ENCODE measurements at places on chromosomes 2 and 18. TPM values are rescaled to one million over a fixed set of nuclear protein-coding genes. Genes with fewer than 3 reads are reported as not detected.

Gene IL1RL2
- total RNA-seq: 1.7 TPM

Gene ANO7
- total RNA-seq: 83.5 TPM

Gene DSC1
- total RNA-seq: not detected

DNA sequence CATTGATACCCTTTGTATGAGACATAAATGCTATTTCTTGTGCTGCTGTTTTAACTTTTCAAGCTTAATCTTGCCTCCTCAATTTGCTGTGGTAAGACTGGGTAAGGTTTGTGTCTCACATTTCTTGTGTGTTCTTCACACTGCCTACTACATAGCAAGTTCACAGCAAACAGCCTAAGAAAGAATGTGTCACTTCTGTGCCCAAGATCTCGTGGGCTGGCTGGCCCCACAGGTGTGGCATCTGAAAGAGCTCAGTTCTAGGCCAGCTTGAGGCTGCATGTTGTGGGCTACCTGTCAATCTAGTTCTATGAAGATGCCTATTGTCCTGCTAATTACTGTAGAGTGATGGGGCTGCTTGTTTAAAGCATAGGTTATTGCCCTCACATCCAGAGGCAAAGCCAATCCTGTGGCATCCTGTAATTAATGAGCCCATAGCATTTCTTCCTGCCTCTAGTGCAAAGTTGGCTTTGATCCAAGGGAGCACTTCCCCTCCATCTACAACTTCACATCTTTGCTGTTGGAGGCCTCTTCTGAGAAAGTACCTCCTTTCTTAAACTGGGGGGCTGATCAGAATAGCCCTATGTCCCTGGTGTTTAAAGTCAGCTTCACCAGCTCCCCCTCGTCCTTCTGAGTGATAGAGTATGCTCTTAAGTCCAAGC lies 40.9 kb upstream of the ASPRV1 start:
- no peak for DNase-seq

DNA sequence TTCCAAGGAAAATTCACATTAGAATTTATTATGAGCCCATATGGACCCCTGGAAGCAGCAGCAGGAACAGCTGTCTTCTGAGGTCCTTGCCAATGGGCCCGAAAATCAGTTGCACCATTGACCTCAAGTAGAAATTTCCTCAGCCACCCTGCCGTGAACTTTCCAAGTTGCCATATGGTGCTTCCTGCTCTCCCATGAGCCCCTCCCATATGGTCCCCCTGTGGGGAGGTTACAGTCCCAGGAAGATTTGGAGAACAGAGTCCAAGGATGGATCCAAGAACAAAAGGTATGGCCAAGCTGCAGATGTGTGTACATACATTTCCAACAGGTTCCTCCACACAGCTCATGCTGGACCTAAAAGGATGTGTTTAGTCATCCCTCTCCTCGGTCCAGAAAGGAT lies 34.6 kb downstream of the DIPK1C start:
- no peak for DNase-seq

Gene PLB1
- total RNA-seq: 4.9 TPM

DNA sequence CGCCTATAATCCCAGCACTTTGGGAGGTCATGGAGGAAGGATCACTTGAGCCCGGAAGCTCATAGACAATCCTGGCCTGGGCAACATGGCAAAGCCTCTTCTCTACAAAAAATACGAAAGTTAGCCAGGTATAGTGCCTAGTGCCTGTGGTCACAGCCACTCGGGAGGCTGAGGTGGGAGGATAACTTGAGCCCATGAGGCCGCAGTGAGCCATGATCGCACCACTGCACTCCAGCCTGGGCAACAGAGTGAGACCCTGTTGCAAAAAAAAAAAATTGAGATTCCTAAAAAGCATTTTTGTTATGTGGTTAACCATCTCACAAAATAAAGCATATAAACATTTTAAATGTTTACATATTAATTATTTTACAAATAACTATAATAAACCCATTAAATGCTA lies 13.9 kb downstream of the PCBP1 start:
- no peak for DNase-seq

GRCh38 chr2:160294339-160294803 lies 94.3 kb upstream of the ITGB6 start:
- no peak for DNase-seq

Gene TSPYL6
- total RNA-seq: not detected

GRCh38 chr2:19109518-19109917 lies 248.9 kb downstream of the OSR1 start:
- DNase-seq: no peak

Gene PDCL3
- 20.1 TPM for total RNA-seq

Gene GNAL
- 20.7 TPM for total RNA-seq

Gene TUBA3E
- not detected for total RNA-seq

DNA sequence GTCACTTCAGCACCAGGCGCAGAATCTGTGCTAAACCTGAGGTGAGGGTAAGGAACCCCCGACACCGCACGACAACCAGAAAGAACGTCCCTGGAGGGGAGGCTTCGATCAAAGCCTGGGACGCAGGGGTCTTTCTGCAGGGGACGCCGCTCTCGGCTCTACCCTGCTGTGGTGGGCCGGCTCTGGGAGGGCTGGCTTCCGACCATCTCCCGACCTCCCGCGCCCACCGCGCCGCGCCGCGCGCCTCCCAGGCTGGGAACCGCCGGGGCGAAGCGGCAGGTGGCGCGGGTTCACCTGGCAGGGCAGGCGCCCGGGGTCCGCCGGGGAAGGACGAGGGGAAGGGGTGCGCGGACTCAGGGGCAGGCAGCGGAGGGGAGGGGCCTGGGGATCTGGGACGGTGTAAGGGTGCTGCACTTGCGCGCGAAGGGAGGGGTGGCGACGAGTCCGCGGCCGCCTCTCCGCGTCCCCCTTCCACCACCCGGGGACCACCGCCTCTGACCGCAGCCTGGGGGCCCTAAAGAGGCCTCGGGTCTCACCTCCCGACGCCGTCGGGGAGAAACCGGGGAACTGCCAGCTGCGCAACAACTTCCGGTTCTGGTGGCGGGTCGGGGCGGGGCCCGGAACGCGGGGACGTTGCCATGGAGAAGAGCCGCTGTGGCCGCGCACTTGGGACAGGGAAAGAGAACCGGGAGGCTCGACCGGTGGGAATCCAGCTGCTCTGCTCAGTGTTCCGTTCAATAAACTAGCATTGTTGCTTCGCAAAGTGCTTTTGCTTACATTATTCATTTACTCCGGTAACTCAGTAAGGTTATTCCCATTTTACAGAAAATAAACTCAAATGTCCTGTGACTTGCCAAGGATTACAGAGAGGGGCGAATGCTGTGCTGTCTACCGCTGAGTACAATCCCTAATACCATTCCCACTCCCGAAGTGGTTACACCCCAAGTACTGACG lies at the start of gene ZNF396:
TSS of gene ZNF396 (minus strand) at position 596 of the 954 bp plus-strand sequence. CDS start 3,045 bp downstream, outside the sequence.
- peak; percentile 89 for DNase-seq

Gene VWA3B
- 1.2 TPM for total RNA-seq

DNA sequence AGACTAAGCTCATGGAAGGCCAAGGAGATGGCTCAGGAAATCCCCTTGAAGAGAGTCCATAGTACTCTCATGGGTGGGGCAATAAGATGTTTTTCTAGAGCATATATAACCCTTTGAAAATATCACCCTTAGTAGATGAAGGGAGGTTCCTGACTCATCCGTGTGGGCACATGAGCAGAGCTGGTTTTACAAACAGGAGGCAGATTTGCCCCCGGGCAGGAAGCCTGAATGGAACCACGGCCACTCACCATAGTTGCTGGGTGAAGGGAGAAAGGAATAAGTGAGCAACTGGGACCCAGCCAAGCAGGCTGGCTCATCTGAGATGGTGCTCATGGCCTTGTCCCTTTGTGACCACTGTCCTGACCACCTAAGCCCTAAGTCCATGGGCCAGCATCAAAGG lies 29.0 kb upstream of the MAPRE3 start:
- no peak for DNase-seq

Gene LINC00305
- not detected for total RNA-seq

GRCh38 chr2:69097148-69097610 lies 84.2 kb downstream of the ANTXR1 start:
- DNase-seq: no peak

GRCh38 chr2:72034353-72035095 lies 113.1 kb downstream of the CYP26B1 start:
- no peak for DNase-seq

DNA sequence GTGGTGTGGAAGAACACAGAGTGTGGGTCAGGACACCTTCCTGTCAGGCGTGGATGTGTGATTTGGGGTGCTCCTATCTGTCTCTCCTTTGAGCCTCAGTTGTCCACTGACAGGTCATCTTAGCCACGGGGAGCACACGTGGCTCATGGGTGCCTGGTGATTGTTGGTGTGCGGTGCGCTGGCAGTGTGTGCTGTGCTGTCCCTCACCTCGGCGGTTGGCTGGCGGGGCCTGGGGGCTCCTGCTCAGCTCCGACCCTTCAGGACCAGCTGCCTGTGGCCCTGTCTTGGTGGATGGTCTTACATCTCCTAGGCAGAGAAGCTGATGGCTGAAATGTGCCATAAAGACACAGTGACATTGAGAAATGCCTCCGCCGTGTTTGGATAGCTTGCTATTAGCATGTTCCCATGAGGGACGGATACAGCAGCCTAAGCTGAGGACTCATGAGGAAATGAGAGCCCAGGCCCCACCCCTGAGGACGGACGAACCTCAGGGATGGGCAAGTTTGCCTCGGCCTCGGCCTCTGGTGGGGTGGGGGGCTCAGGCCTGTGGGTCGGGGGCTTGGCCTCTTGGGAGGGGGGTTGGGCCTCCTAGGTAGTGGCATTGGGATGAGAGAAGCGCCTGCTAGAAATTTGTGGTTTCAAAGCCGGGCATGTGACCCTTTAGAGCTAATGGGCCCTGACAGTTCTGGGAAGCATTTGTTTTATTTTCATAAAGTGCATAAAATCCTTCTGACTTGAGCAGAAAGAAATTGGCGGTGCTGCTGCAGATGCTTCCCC lies 20.3 kb upstream of the ASB1 start:
- DNase-seq: no peak

DNA sequence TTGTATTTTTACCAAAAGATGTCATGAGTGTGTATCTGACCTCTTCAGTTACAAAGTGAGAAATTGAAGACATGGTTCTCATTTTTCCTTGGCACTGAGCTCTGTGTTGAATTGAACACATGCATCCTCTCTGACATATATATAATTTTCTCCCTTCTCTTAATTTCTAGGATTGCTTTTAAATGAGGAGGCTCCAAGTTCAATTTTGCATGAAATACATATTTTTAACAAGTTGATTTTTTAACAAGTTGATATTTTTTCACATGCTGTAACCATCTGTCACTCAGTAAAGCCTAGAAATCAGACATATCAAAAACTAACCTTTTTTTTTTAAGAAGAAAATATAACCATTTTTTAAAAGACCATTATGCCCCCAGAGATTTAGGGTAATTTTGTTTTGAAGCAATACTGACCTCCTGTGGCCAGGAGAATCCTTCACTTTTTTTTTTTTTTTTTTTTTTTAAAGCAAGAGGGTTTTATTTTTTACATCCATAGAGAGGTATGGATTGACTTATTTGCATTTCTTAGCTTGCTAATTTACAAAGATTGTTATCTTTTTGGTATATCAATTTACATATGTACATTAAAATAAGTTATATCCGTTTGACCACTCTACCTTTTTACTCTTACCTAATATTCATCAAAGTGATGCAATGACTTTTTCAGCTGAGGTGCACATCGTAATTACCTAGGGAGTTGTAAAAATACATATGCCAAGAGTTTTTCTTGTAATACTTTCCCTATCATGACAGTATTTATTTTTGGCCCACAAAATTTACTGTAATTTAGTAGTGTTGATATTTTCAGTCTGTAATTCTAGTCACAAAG lies 161.8 kb downstream of the SOCS6 start:
- no peak for DNase-seq

Gene MFSD2B
- 0.89 TPM for total RNA-seq

GRCh38 chr2:15729709-15730544 lies 138.3 kb downstream of the DDX1 start:
- DNase-seq: no peak

All from mucosa of descending colon (tissue), 3 donors.